GM23338 (cell line): ENCODE measurements at places on chromosomes 7 and 10. TPM values are rescaled to one million over a fixed set of nuclear protein-coding genes. Genes with fewer than 3 reads are reported as not detected.

The ARHGEF35 gene
- 21.4 and 26.3 TPM in 2 replicates for total RNA-seq

The AGBL3 gene
- total RNA-seq = 3.2 and 4.5 TPM in 2 replicates

The CTAGE4 gene
- 3.4 and 10.1 TPM in 2 replicates for total RNA-seq

The APBB1IP gene
- total RNA-seq = 0.14 TPM in 1 of 2 replicates, not detected in the other

The MCU gene
- 54.6 and 68.2 TPM in 2 replicates for total RNA-seq

The PTN gene
- 18.5 and 20.1 TPM in 2 replicates for total RNA-seq

The CUZD1 gene
- total RNA-seq = 2.8 and 4.1 TPM in 2 replicates
